Epithelial cell of proximal tubule (primary cell): ENCODE measurements at places on chromosomes 7 and 10.
A peak's percentile ranks its signal among the peaks of the same experiment; 100 is the strongest.

DNA sequence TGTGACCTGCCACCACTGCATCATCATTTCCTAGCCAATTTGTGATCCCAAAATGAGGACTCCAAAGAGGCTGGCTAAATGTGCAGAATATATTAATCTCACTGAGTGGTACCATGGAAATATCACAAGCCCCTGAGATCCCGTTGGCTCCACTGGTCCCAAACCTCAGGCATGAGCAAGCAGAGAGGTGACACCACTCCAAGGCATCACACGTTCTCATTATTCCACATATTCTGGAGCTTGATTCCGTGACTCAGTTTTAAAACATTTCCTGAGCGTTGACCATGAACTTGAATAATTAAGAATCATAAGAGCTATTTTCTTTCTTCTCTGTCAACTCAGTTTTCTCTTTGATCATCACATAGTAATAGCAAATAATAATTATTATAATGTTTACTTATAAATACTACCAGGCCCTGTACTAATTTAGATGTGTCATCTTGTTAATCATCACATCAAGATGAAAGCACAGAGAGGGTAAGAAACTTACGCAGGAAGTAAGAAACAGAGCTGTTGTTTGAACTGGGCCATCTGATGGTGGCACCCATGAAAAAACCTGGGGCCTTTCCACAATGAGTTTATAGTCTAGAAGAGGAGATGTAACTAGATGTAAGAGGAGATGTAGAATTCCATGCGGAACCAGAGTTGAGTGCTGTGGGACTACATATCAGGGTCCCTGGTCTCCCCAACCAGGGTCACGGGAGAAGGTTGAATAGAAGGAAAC lies 3.5 kb downstream of the APBB1IP start:
- DNase-seq = peak; percentile 75

DNA sequence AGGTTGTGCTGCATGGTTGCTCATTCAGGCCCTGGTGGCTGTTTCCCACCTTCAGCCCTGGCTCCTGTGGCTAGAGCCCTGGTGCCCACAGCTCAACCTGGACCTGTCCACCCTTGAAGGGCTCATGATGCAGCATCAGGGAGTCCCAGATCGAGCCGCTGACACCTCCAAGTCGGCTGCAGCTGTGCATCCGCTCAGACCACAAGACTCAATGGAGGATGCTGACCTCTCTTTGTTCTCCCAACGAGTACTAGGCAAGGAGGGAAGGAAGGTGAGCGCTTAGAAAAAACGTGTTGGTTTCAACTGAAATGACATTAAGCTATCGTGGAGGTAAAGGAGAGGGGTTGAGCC lies 9.5 kb upstream of the C10orf95 start:
- no peak for DNase-seq

GRCh38 chr10:122348935-122349361 lies 25.6 kb upstream of the PLEKHA1 start:
- DNase-seq = no peak

GRCh38 chr7:69349291-69349690 lies 249.0 kb upstream of the AUTS2 start:
- DNase-seq = no peak

- no peak for DNase-seq
Measured at GRCh38 chr10:753530-753929, 64.1 kb upstream of the DIP2C start.

- DNase-seq = no peak
Measured at GRCh38 chr10:17190602-17191001, 10.9 kb downstream of the TRDMT1 start.

DNA sequence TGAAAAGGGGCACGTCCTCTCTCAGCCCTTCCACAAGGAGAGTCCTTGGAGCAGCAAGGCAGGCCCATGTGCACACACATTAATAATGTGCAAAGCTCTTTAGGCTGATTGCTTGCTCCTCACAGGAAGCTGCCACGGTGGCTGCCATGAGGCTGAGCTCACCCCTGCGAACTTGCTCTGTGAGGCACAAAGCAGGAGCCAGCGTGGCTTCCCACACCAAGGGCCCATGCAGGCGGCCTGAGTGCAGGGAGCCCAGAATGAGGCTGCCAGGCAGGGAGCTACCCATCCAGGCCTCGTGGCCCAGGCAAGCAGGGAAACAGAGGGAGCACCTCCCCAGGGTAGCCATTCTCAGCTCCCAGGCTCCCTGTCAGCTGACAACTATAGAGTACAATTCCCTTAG lies 242.9 kb downstream of the GRID1 start:
- no peak for DNase-seq

- DNase-seq = no peak
Measured at GRCh38 chr7:100763556-100764140, 30.3 kb downstream of the ZAN start.

GRCh38 chr7:100467638-100468373 lies 3.7 kb upstream of the SPACDR start:
- DNase-seq = no peak

- peak; percentile 13 for DNase-seq
Measured at GRCh38 chr7:100044718-100045117, 4.9 kb upstream of the ZSCAN21 start.

DNA sequence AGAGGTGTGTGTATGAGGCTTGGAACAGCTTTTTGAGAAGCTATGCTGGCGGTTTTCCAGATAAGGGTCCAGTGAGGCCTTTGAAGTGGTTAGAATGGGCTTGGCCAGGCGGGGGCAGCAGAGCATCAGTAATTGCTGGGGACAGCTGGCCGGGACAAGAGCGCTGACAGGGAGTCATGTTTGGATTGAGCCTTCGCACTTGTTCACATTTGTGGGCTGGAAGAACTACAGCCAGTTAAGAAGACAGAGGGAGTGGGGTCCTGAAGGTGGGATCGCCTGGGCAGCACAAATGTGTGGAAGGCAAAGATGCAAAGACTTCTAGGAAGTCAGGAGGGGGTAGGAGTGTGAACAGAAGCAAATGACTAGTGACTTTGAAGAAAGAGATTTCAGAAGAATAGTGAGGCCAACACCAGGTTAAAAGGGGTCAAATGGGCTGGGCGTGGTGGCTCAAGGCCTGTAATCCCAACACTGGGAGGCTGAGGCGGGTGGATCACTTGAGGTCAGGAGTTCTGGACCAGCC lies 12.7 kb upstream of the SDHAF3 start:
- peak; percentile 10 for DNase-seq

GRCh38 chr10:29628311-29628710 lies 6.5 kb downstream of the SVIL start:
- no peak for DNase-seq
